ENCODE measurements at places on chromosomes 5 and 9. TPM values are rescaled to one million over a fixed set of nuclear protein-coding genes. Genes with fewer than 3 reads are reported as not detected.

DNA sequence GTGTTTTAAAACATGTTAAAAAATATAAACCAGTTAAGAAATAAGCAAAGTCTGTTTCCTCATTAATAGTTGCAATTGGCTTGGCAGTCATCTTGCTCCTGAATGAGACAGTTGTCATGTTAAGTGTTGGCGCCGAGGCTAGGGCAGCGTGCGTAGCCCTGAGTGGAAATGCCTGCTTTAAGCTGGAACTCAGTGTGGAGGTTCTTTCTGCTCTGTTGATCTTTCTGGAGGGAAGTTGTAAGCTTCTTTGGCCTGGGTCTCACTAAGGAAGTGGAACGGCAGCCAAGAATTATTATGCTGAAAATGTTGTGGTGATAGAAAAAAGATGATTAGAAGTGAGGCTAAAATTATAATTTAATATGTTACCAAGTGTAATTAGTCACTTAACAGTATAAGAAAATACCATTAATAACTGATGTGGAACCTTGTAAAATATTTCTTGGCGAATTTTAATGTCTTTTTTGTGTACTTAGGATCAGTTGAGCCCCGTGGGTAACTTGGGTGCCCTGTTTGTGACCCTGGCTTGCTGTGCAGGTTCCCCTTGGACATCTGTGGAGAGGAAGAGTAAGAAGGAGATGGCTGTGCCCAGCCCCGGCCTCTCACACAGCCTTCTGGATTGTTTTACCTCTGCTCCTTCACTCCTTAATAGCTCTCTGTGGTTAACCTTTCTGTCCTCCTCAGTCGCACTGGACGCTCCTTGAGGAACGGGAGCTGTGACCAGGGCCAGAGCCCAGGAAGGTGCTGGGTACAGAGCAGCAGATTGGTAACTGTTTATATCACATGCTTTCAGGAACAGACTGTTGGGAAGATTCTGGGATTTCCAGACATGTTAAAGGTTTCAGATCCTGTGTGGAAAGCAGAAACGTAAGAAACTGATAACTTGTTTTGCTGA is 31.0 kb downstream of the PCBD2 start:
- no peak for DNase-seq

DNA sequence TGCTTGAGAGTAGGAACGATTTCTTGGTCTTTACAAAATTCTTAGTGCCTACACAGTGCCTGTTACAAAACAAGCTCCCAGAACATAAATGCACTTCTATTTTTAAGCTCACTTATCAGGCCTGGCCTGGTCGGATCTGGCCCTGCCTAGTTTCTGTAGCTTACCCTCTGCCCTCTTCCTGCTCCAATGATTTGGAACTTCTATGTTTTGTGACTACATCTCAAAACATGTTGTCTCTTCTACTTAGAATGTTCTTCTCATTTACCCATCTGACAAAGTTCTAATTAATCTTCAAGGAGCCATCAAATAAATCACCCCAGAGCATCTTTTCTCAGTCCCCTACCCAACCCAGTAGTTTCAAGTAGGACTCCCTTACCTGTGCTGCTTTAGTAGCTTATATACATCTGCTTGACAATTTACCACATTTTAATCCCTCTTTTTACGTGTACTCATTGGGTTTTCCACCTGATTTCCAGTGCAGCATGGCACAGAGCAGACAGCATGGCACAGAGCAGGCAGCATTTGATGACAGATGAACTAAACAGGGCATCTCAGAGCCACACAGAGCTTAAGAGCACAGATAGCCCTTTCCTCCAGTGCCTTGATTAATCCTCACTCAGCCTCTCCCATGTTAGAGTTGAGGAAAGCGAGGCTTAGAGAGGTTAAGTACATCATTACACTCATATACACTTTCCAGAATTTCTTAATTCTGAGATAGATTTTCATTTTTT is 171.9 kb downstream of the MAPKAP1 start:
- no peak for DNase-seq

The BARHL1 gene
- not detected for total RNA-seq

GRCh38 chr5:68277431-68277830 is 61.9 kb downstream of the PIK3R1 start:
- no peak for DNase-seq

GRCh38 chr9:128026773-128027541 is 40.2 kb downstream of the NAIF1 start:
- no peak for DNase-seq

DNA sequence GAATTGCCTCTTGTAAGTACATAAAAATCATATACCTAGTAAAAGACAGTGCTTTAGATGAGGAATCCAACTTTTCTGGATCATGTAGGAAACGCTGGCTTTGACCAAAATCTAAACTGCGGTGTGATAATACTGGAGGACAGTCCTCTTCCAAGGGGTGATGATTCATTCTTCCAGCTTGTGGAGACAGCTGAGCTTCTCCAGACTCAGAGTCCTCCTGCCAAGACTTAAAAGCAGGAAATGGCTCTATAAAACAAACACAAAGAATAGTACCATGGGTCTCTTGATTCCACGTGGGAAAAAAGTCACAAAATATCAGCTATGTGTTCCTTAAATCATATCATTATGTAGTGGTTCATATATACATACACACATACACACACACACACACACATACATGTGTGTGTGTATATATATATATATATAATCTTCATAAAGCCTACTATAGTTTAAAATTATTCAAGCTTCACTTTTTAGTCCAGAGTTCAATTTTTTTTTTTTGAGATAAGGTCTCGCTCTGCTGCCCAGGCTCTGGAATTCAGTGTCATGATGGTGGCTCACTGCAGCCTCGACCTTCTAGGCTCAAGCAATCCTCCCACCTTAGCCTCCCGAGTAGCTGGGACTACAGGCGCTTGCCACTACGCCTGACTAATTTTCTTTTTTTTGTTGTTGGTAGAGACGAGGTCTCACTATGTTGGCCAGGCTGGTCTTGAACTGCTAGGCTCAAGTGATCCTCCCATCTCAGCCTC is 65.0 kb downstream of the PKD2L2 start:
- DNase-seq = peak; percentile 79

The SLC9A3 gene
- 0.83 TPM for total RNA-seq

GRCh38 chr5:114296191-114296590 is 65.7 kb upstream of the KCNN2 start:
- DNase-seq = no peak

The TIMD4 gene
- 1.1 TPM for total RNA-seq

DNA sequence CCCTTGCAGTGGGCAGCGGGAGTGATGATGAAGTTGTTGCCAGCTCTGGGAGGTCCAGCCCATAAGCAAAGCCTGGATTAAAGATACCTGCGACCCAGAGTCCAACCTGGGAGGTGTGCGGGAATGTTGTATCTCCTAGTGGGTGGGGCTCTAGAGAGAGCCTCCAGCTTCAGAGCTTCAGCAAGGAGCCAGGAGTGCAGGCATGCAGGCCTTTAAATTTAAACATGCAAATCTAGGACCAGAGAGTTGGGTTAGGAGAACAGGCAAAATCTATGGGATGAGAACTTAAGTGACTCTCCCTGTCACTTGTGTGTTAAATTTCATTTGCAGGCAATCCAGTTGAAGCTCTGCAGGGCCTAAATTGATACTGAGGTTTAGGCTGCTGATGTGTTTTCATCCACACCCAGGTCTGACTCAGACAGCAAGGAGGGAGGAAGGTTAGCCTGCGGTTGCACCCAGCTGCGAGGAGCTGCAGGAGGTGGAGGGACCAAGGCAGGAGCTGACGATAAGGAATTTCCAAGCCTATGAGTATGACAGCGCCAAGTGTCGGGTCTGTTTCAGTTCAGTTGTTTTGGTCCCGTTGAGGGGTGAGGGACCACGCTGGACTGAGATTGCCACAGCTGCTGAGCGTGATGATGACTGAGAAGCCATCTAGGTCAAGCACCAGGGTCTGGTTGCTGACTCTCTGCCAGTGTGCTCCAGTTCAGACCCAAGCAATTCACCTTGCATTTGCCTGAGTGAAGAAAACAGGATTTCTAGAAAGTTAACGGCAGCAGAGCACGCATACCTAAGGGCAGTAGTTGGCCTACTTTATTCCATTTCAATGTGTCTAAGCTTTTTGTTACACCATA is 243.0 kb downstream of the ICE1 start:
- no peak for DNase-seq

The HAVCR2 gene
- total RNA-seq = 4.1 TPM

- DNase-seq = no peak
These were observed 67.4 kb downstream of the UNC13B start for GRCh38 chr9:35229066-35229778.

GRCh38 chr5:107395632-107396350 is 274.9 kb downstream of the EFNA5 start:
- DNase-seq = no peak
